Endodermal cell (in vitro differentiated cells): ENCODE measurements at places on chromosomes 2 and 18.

DNA sequence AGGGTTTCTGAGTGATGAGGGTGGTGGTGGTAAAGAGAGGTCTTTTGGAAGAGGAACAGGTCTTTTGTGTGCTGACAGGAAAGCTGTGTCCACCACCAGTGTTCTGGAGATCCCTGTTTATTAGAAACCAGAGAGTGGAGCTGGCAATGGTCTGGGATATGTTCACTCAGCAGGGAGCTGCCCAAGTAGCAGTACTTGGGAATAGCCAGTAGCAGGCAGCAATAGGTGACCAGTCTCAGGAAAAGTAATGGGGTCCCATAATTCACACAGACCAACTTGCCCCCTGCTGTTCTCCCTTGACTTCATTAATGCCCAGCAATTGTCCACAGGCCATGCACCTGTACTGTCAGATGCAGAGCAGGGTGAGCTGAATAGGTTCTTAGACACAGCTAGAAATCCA lies 1.8 kb downstream of the TSPYL6 start:
- no peak for DNase-seq

DNA sequence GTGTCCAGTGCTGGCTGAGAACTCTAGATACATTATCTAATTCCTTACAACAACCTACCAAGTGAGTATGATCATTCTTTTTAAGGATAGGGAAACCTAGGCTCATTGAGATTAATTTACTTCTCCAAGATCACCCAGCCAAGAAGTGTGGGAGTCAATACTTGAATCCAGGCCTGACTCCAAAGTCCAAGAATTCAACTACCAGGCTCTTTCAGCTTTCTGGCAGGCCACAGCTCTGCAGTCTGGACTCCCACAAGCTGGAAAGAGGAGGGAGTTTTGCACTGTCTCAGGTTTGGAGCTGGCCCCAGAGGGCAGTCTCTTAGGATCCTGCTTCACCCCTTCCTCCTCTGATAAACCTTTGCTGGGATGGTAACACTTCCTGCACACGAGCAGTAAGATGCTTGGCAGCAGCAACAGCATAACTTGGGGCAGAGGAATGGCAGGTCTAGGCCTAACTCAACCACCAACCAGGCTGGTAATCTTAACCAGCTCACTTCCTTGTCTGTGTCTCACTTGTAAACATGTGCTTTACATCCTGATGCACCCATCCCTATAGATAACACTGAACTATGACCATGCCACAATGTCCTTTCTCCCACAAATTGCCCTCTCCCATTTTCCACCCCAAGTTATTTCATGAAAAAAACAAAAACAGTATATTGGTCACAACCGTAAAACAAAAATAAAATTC lies 111.1 kb upstream of the ACAA2 start:
- no peak for DNase-seq

- DNase-seq, result no peak
These were observed 14.3 kb downstream of the PLB1 start for GRCh38 chr2:28510184-28510583.

DNA sequence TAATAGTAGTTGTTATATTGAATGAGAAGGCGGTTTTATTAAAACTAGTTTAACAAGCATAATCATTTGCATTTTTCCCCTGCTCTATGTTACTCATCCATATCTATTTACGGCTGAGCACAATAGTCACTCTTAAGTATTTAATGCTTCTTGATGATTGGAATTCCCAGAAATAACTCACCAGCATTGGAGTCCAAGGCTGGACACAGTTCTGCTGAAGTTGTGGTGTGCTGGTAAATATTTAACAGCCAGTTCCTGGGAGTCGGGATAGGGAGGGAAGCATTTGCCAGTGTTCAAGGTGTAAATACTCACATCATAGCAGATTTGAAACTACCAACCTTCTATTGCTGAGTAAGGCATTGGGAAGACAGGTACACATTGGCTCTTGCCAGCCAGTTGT lies 315.1 kb downstream of the MTX2 start:
- no peak for DNase-seq

DNA sequence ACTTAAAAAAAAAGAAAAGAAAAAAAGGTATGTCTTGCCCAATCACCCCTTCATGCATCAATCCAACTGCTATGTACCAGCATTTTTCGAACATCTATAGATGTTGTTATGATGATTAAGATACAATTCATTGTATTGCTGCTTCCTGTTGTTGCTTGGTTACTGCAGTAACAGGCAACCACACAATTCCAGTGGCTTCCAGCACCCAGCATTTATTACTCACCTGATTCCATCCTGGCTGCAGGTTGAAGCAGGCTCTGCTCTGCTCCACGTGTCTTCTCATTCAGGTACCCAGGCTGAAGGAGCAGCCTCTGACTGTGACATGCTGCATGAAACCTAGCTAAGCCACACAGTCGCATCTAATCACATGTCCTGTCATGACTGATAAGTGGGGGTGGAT lies 196.9 kb downstream of the INO80D start:
- DNase-seq, result no peak

DNA sequence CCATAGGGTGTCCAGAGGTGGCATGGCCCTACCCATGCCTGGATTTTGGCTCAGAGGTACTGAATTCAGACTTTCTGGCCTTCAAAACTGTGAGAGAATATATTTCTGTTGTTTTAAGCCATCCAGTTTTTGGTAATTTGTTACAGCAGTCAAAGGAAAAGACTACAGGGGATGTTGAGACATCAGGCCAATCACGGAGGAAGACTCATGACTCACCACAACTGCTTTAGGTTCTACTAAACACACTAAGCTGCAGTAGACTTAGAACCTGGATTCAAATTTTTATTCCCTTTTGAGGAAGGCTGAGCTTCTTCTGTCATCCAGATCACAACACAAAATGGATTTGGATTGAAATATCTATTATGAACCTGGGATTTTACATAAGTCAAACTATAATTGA lies 12.0 kb upstream of the C2orf66 start:
- DNase-seq, result no peak

- no peak for DNase-seq
These were observed 48.1 kb upstream of the TNFRSF11A start for GRCh38 chr18:62277045-62277444.

DNA sequence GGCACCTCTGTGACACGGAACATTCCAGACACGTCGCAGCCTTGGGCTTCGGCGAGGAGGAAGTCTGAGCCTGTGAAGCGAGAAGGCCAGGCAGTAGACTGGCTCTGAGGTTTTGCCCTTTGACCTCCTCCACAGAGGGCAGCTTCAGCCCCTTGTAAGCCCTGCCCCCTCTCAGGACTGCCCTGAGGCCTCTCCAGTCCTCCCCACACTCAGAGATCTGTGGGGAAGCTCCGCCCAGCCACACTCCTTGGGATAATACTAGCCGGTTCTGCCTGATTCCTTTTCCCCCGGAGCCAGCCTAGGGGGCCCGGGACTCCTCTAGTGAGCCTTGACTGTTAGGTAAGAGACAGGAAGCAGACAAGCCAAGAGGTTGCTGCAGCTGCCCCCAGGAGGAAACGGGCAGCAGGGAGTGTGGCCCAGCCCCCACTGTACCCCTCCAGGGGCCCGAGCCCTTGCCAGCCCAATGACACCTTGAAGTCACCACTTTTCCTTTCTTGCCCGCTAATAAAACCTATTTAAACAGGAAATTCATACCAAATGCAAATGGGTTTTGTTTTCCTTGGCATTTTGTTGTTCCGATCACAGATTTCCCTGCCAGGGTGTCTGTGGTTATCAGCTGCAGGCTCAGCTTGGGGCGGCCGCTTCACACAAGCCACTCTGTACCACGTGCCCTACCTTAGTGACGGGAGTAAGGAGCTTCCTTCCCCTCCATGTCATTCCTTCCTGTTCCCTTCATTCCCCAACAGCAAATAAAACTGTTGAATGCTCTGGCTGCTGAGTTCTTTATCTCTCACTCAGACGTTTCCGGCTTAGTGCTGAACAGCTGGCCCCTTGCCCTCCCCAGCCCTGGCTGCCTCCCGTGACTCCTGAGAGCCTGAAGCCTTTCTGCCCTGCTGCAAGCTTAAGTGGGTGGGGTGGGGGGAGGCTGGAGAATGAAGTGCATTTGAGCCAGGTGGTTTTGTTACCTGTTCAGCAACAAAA lies 124.7 kb downstream of the CABLES1 start:
- DNase-seq, result peak; percentile 94

- DNase-seq, result no peak
These were observed 17.7 kb downstream of the VPS54 start for GRCh38 chr2:64001382-64002101.

DNA sequence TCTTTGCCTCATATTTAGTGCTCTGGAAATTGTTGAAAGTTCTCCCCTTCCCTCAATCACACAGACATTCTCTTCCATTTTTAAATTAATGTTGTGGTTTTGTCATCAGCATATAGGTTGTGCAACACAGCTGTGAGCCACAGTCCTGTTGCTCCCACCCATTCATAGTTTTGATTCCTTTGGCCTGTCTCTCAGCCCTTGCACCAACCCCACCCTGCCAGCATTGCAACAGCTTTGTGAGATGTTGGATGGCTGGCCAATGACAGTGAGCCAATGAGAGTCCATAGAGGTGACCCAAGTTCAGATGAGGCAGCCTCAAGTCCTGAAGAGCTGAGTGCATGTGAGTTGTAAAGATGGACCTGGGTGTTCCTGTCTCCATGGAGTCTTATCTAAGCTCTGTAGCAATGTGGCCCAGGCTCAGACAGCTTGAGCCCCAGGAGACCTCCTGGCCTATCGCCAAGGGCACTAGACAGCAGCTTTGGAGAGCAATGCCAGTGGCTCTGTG lies 775.5 kb downstream of the RNF144A start:
- DNase-seq, result no peak

GRCh38 chr2:203706403-203706802 lies at the start of gene CD28:
Gene CD28, plus strand, starts transcription at chr2:203706639. Its CDS starts 58 bp downstream, at chr2:203706697.
- no peak for DNase-seq

DNA sequence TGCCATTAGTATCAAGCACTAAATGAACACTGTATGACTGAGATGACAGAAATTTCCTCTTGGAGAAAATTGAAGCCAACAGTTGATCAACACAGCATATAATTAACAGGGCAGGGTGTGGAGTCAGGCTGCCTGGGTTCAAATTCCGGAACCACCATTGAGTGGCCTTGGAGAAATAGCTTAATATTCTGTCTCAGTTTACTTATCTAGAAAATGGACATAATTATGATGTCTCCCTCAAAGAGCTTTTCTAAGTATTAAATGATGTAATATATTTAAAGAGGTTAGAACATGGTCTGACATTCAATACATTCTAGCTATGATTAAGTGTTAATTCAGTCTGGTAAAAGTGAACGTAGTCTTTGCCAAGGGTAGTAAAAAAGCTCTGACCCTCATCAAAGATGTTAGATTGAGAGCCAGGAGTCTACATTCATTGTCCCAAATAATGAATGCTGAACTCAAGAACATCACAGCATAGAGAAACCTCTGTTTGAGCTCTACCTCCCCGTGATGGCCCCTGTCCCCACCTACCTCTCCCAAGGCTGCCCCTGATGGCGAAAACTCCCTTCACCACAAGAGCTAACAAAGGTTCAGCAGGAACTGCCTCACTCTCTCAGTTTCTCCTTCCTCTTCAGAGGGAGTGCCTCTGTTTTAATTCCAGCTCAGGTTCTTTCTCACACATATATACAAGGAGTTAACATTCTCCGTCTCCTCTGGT lies 2.7 kb upstream of the VWA3B start:
- no peak for DNase-seq

DNA sequence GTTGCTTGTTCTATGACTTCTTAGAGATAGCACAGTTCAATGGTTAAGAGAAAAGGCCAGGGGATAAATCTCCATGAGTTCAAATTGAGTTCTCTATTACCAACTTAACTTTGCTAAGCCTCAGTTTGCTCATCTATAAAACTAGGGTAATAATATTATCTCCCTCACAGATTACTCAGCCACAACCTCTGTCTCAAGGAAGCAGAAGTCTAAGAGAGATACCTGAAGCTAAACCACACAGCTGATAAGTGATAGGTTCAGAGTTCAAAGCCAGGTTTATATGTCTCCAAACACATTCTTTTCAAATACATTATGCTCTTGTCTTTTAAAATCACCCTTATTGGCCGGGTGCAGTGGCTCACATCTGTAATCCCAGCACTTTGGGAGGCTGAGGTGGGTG lies 287.7 kb downstream of the NBAS start:
- no peak for DNase-seq

GRCh38 chr18:26320686-26321085 lies 94.4 kb downstream of the TAF4B start:
- no peak for DNase-seq

- peak; percentile 63 for DNase-seq
These were observed 19.4 kb downstream of the KLHL29 start for GRCh38 chr2:23404426-23404825.

- no peak for DNase-seq
These were observed 9.0 kb upstream of the NPPC start for GRCh38 chr2:231935207-231935524.

- DNase-seq, result no peak
These were observed 276.5 kb downstream of the LRRTM1 start for GRCh38 chr2:80028051-80028450.

DNA sequence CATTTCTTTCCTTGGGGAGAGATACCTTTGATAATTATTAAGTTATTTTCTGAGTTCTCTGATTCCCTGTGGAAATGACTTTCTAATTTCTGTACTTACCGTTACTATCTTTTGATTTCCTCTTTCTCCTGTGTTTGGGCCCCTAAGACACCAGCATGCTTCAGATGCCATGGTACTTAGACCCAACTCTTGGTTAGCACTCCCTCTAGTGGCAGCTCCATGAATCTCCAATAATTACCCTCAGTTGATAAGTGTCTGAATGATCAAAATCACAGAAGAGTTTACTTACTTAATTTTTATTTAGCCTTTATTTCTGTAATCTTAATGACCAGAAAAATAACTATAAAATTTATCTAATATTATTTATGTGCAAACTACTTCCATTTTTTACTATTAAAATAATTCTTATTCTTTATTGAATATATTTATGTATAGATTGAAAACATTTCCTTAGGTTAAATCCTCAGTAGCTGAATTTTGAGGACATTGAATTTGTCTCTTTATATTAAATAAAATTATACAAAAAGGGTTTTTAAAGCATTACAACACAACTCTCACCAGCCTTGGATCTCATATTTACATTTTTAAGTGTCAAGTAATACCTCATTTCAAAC lies 300.4 kb downstream of the KCNS3 start:
- DNase-seq, result peak; percentile 74

GRCh38 chr2:20584399-20585358 lies 66.2 kb downstream of the HS1BP3 start:
- peak; percentile 92 for DNase-seq

- DNase-seq, result peak; percentile 60
These were observed 36.6 kb downstream of the SCTR start for GRCh38 chr2:119487434-119488244.

DNA sequence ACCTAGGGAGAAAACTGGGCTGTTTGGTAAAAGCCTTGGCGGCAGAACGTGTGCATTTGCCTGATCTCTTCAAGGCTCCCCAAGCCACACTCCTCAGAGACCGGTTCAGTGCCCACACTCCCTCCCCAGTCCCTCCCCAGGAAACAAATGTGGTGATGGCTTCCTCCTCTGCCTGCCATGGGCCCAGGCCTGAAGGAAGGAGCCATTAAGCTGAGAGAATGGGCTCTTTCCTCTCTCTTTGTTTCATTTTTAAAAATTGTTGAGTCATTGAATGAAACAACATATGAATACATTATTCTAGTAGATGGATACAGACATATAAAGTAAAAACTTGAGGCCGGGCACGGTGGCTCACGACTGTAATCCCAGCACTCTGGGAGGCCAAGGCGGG lies 50.6 kb upstream of the YWHAQ start:
- no peak for DNase-seq

GRCh38 chr2:2731816-2732284 lies 400.8 kb upstream of the MYT1L start:
- no peak for DNase-seq

GRCh38 chr18:23617412-23618014 lies 31.2 kb upstream of the NPC1 start:
- no peak for DNase-seq
